Activated CD8-positive, alpha-beta memory T cell treated with anti-CD3 and anti-CD28 coated beads, Interleukin-2, amount 10 ng/mL, durations not matched to agents 7 days and 5 days (primary cell): ENCODE measurements at places on chromosomes 16 and 17.

DNA sequence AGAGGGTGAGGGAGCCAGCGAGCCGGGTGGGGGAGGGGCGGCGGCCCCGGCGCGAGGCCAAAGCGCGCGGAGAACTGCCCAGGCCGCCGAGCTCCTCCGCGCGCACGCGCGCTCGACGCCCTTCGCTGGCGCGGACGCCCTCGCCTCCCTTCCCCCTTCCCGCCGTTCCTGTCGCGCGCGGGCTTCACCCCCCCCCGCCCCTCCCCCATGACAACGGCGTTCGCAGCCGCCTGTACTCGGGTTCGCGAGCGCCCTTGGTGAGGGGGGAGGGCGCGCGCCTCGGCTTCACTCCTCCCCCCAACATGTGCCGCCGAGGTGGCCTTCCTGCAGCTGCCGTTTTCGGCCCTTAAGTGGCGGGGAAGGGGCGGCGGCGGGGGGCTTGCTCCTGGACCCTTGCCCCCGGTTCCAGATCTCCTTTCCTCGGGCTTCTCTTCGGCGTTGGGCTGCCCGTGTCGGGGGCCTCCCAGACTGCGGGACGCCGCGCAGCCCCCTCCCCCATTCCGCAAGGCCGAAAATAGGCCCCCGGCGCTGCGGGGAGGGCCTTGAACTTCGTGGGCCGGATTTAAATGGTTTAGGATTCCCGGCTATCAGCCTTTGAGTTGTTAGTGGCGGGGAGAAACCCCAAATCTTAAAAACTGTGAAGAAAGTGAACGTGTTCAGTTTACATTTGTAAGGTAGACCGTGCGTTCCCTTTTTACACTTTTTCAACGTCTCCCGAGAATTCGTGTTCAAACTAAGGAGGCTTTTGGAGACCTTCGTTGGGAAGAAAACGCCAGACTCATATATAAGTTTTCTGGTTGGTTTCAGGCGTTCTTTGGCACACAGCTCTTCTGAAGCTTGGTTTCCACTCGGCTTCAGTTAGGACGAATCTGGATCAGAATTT is 653 bp downstream of the SRRM2 start:
- DNase-seq: peak; percentile 82

DNA sequence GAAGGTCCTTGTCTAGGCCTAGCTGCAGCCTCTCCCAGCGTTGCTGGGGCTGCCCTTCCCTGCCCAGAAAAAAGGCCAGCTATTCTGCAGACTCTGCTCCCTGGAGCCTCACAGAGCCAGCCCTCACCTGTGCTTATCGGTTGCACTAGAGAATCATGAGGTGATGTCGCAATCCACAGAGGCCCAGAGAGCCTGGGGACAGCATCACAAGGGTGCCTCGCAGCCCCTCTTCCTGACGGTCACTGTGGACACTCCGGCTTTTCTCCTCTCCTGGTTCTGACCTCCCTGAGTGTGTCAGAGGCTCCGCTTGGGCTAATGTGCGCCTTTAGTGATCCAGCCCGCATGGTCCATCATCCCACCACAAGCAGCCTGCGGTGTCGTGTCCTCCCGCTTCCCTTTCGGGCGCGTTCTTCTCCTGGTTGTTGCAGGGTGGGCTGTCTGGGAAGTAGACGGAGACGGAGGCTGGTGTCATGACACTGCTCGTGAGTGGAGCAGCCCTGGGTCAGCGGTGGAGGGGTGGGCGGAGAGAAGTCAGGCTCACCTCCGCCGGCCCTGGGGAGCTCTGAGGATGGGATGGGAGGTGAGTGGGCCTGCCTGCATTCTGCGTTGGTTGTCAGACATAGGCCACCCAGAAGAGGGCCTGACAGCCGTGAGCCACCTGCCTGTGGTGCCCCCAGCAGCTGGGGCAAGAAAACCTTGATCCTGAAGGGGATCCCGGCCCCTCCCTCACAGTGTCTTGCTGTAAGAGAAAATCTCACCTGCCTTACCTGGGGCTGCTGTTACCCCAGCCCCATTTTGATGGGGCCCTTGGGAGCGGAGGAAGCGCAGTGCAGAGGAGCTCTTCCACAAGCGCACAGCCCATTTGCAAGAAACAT is 165.9 kb upstream of the CHMP6 start:
- no peak for DNase-seq

DNA sequence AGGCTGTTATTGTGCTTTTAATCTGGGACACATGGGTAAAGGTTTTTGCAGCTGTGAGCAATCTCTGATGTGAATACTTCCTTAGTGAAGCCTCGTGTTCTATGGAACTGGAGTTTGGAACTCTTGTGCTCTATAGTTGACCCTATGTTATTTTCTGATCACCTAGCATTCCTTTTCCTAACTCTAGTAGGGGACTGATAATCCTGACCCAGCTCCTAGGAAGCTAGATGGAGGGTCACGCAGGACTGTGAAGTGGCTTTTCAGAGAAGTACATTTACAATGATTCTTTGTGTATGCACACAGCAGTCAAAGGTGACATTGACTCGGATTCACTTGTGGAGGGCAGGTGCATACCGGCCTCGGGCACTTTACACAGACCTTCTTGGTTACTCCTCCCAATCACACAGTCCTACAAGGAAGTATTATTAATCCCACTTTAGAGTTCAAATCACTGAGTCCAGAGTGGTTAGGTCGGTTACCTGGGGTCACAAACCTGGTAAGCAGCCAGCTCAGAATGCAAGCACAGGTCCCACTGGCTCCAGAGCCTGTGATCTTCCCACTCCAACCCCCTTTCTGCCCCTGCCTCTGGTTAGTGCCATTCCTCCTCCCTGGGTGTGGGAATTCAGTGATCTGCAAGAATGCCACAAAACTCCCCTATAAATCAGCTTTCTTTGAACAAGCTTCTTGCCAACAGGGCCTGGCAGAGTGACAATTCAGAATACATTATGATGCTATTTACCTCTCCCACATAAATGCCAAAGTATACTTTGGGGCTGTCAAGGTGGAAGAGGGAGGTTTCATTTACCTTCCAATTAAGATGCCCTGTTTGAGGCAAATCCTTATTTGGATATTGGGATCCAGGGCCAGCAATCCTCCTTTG is 7.1 kb downstream of the CHD9NB start:
- no peak for DNase-seq

- no peak for DNase-seq
These were observed 19.6 kb downstream of the OR1D5 start for GRCh38 chr17:3043737-3044365.

DNA sequence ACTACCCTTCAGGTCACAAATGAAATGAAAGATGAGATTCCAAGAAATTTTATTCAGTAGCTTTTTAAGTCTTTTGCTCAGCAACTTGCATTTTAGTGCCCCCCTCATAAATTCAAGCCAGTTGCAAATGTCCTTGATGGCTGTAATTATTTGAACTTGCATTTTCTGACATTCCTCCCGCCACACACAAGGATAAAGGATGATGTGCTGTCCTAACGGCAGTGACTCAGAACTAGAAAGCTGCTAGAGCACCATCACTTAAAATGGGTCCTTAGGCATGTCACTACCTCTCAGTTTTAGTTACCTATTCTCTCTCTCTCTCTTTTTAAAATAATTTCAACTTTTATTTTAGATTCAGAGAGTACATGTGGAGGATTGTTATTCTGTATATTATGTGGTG is 306.7 kb downstream of the CNTNAP4 start:
- no peak for DNase-seq

GRCh38 chr17:42809250-42809649 is 10.6 kb downstream of the CNTD1 start:
- DNase-seq: no peak

DNA sequence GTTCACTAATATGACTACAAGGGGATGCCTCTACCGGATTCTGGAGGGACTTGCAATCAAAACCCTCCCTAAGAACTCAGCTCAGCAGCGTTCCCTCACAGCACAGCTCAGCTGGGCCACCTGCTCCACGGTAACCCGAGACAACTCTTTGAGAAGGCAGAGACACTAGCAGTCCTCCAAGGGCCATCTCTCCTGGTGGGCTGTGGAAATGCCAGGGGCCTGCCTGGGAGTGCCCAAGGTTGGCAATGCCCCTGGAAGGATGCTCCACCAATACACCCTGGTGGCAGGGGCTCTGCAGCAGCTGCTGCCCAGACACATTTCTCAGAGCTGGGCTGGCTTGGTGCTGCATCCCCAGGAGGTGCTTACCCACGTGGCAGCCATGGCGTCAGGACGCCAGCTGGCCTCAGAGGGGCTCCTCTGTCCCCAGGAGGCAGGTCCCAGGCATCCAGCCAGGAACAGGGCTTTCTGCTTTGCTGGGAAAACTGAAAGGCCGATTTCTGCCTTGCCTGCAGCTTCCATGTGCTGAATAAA is 16.5 kb downstream of the CDIP1 start:
- no peak for DNase-seq

DNA sequence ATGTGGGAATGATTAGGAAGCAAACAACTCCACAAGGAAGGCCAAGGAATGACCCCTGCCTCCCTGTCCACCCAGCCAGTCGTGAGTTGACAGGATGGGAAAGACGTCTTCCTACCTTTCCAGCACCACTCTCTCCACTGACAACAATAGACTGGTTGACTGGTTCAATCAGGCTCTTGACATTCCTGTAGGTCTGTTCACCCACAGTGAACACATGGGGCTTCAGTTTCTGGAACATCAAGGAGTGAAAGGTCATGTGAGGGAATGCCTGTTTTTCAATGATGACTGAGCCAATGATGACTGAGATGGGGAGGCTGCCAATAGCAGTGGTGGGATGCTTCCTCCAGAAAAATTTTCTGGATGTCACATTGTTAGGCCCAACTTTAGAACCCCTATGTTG is 9.6 kb downstream of the MYO19 start:
- peak; percentile 31 for DNase-seq

GRCh38 chr16:106623-107324 is 28.7 kb downstream of the MPG start:
- peak; percentile 68 for DNase-seq

DNA sequence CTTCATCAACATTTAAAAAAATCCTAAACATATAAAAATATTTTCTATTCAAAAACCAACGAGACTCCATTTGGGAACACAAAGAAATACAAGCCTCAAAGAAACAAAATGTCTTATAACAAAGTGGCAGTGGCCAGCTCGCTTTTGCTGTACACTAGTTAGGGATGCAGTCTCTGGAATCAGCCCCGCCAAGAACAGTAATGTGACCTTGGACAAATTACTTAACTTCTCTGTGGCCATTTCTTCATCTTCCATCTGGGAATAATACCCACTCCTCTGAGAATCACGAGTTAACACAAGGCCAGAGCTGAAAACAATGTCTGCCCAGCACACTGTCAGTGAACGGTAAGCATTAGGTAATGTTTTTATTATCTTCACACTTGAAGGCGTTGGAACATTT is 5.6 kb downstream of the STAT5B start:
- no peak for DNase-seq

GRCh38 chr17:1573932-1574696 is 11.5 kb upstream of the PITPNA start:
- DNase-seq: peak; percentile 75

- DNase-seq: no peak
These were observed 22.7 kb upstream of the CPSF4L start for GRCh38 chr17:73284354-73284753.

- DNase-seq: no peak
These were observed 5.9 kb upstream of the CCDC154 start for GRCh38 chr16:1450218-1450617.

GRCh38 chr16:56477096-56477878 is 25.9 kb downstream of the OGFOD1 start:
- no peak for DNase-seq

DNA sequence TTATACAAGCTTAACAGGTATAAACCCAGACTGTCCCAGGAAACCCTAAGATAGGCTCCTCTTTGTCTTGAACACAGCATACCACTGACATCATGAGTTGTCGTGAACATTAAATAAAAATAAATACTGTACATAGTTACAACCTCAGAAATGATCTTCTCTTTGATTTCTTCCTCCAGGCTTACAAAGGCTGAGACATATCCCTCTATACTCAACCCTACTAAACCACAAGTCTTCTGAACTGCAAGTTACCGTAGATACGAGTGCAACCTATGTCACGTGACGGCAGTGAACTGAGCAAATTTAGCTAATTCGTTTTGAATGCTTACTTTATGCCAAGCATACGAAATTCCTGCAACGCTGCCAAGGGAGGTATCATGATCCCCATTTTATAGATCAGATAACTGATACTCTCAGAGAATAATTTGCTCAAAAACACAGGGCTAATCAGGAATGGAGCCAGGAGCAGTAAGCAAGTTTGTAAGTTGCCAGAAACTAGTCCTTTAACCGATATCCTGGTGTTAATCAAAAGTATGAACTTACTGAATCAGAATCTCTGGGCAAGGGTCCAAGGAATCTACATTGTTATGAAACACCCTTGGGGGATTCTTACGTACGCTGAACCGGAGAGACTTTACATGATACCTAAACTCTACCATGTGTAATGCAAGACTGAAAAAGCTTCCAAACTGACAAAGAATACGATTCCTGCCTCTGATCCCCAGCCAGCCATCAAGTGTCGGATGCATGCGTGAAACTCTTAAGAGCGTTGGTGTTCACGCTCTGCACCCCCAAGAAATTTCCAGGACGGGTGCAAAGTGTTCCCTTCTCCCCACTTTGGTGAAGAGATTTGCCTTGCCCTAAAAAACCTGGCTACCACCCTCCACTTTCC is 106.2 kb downstream of the XYLT1 start:
- DNase-seq: peak; percentile 79

DNA sequence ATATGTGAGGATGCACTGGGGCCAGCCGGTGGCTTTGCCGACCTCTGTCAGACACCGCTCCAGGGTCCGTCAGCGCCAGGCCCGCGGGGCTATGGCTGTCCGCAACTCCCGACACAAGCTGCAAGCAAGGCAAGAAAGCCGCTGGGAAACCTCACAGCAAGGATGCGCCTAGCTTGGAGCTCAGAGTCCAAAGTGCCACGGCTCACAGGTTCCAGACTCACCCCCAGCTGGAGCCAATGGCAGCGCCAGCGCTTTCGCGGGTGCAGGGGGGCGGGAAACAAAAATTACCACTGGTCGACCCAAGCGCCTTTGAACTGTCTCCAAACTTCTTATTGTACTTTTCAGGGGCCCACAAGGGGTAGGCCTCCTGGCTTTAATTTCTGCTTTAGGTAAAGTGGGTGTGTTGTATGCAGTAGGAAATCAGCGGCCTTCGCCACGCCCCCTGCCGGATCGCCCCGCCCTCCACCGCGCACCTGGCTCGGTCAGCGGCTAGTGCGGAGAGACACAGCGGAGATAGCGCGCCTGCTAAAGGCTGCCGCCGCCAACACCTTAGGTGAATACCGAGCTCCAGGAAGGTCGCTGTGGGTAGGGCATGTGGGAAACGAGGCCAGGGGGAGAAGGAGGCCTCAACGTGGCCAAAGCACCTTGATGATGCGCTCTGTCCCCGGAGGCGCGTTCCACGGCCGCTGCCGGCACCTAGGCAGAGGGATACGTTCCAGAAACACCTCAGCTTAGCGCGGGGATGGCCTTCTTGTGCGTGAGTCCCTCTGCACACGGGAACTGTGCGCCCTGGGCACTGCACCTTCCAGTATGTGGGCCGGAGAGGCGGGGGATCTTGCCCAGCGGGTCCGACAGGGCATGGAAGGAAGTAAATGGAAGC is 61.0 kb upstream of the RBL2 start:
- peak; percentile 75 for DNase-seq

GRCh38 chr16:70561623-70562022 is 38.0 kb downstream of the SF3B3 start:
- DNase-seq: no peak

DNA sequence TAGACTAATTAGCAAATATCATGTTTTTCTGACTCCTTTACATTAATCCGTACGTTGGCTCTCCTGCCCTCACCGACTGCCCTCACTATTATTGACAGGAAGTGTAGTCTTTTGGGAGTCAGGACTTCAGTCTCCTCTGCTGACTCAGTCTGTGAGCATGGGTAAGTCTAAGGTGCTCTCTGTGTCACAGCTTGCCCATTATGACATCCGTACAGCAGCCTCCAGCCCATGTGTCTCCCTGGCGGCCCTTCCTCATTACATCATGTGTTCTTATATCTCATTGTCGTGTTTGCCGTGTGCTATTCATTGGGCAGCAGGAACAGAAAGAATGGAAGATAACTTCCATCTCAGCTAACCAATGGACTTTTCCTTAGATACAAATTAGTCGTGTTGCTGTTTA is 77.5 kb downstream of the MRTFB start:
- DNase-seq: no peak
